Brain (organoid and tissue), 16 donors: ENCODE measurements at places on chromosomes 16 and 17.
A peak's percentile ranks its signal among the peaks of the same experiment; 100 is the strongest.

DNA sequence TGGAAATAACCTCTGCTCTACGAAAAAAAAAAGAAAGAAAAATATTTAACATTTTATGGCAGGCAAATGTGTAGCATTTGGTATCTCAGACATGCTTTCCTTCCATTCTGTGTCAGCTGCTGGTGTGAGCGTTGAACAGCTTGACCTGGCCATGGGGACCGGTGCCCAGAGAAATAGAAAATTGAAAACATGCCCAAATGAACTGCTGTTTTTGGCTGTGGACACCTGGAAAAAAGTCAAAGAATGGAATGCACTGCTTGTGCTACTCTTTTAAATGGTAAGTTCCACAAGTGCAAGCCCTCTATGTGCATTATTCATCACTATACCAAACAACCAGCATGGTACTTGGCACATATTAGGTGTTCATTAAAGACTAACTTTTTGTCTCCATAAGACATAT is 127.2 kb downstream of the CDH8 start:
- DNase-seq = peak; percentile 34

GRCh38 chr16:80285104-80285503 is 255.7 kb upstream of the DYNLRB2 start:
- no peak for DNase-seq

DNA sequence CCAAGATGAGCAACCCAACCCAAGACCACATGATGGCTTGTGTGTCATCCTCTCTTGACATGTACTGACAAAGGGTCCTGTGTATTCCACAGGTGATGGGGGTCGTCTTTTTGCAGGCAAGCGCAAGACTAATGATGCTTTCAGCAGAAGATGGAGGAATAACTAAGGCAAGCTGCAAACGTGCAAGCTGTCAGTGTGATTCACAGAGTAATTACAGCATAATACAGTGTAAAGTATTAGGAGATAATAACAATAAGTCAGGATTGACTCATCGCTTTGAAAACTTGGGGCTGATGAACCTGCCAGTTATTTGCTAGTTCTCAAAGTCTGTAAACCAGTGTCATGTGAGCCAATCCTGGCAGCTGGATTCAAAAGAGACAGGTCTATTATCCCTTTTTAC is 41.6 kb upstream of the ASIC2 start:
- no peak for DNase-seq

DNA sequence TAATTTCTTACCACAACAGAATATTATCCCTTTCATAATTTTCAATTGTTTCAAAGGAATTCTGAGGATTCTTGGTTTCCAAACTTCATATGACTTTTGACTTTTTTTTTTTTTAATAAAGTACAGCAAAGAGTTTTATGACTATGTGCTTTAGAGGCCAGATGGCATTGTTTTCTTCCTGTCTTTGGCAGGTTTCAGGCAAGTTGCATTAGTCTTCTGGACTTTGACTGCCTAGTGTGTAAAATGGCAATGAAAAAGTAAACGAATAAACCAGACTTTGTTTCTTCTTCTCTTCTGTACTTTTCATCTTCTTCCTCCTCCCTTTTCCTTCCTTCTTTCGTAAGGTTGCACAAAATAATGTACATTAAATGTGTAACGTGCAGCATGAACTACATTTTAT is 172.6 kb upstream of the RBFOX1 start:
- DNase-seq = no peak

- no peak for DNase-seq
These were observed 676 bp downstream of the CPD start for GRCh38 chr17:30379303-30379902.

- DNase-seq = no peak
These were observed 6.8 kb downstream of the TBKBP1 start for GRCh38 chr17:47700471-47701449.

GRCh38 chr17:50396261-50397110 is 837 bp downstream of the LRRC59 start:
- DNase-seq = peak; percentile 31

GRCh38 chr17:57273490-57273889 is 17.2 kb downstream of the MSI2 start:
- DNase-seq = no peak

GRCh38 chr16:55146966-55147365 is 177.0 kb upstream of the IRX6 start:
- DNase-seq = no peak

DNA sequence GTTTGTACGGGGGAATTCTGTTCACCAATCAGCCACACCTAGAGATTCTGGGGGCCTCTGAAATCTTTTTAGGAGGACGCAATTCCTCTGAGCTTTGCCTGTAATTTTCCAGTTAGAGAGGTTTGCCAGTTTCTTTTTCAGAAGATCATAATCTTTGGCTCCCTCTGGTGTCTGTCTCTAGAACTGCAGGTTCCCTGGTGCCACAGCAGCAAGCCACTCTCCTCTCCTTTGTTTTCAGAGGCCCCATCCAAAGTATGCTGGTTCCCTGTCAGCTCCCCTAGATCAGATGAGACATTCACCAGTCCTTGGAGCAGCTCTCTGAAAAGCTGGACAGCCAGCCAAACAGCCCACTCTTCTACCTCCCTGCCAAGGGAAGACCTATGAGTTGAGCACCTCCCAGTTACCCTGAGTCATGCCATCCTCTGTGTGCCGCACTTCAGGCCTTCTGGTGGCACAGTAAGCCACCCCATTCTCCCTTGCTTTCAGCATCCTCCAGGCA is 36.1 kb downstream of the RNF112 start:
- peak; percentile 84 for DNase-seq

- peak; percentile 16 for DNase-seq
These were observed 945 bp downstream of the SGSH start for GRCh38 chr17:80219013-80219762.

DNA sequence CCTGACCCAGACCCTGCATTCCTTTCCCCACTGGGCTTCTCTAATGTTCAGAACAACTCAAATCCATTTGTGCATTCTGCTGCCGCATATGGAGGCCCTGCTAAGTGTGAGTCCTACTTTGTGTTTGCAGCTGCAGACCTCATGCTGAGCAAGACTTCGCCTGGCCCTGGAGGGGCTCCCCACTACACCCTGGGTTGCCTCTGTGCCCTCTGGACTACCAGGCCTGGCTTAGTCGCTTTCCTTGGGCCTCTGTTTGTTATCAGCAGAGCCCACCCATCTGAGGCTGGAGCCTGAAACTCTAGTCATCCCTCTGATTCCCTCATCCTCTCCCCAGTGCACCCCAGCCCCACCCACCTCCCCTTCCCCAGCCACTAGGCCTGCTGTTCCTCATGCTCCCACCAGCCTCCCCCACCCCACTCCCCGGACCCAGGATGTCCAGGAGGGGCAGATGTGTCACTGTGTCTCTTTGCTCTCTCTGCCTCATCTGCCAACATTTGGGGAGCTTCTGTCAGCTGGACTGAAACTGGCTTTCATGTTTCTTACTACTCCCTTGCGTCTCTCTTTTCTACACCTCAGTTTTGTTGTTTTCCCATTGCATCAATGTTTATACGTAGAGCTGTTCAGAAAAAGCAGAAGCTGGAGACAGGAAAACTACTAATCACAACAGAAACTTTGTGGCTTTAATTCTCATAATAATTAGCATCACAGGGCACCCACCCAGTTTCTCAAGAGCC is 17.9 kb upstream of the CD300E start:
- no peak for DNase-seq

GRCh38 chr16:66881014-66881417 is 701 bp downstream of the PDP2 start:
- no peak for DNase-seq

DNA sequence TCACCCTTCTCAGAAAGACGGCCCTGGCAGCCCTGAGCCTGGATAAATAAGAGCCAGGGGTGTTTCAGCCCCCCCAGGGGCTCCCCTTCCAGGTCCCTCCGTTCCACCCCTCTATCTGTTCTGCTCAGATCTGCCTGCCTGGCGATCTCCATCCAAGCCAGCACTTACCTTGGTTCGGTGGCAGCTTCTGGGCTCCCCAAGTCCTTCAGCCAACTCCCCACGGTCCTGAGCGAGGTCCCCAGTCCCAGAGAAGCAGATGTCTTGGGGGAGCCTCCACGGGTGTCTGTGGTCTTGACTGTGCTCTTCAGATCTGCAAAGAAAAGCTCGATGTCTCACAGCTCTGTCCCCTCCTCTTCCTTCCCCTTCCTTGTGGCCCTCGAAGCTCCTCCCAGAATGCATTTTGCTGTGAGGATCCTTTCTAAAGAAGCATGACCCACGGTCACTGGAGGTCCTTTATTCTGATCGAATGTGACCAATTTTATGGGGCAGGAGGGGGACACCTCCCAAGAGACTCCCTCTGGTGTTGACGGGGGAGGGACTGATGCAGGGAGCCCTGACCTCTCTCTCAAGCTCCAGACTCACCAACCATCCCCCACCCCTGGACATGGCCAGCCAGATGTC is at the start of gene PIK3R6:
Gene PIK3R6 (minus strand): TSS at position 314 of the 621 bp plus-strand sequence. CDS start 17,880 bp downstream, outside the sequence.
- DNase-seq = no peak

- DNase-seq = no peak
These were observed 46.5 kb downstream of the VAT1L start for GRCh38 chr16:77834635-77835540.

GRCh38 chr17:64081802-64082799 is 47.8 kb downstream of the ERN1 start:
- peak; percentile 57 for DNase-seq

DNA sequence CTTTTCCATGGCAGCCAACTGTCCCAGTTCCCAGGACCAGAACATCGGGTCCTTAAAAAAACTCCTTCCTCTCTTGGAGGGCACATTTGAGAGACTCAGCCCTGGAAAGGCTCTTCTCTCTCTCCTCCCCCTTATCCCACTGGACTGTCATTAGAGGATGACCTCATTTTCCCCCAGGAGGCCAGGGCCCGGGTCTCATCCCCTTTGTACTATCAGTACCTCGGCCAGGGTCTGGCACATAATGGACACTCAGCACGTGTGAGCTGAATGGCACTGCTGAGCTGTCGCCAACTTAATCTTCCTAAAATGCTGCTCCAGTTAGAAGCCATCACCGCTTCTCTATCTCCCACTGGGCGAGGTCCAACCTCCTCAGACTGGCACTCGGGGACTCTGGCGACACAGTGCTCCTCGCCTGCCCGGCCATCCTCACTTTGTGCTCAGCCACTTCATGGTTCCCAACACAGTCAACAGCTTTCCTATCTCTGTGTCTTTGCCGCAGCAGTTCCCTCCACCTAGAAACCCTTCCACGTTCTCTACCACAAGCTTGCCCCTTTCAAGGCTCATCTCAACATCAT is 3.6 kb upstream of the RHBDL3 start:
- no peak for DNase-seq

- DNase-seq = peak; percentile 97
These were observed at the start of gene C1QBP for GRCh38 chr17:5438716-5439445. C1QBP (minus strand) TSS chr17:5439155; CDS start chr17:5439073, 82 bp downstream.
